ENCODE measurements at places on chromosomes 3 and 15. TPM values are rescaled to one million over a fixed set of nuclear protein-coding genes. Genes with fewer than 3 reads are reported as not detected.

CHDH gene
- total RNA-seq = 1.6 TPM

CRTC3 gene
- total RNA-seq = 13.0 TPM

LRIG1 gene
- 10.9 TPM for total RNA-seq

ADAMTSL3 gene
- 1.4 TPM for total RNA-seq

GRCh38 chr3:46609212-46609721 is 3.1 kb upstream of the FAM240A start:
- ATAC-seq = no peak

DNA sequence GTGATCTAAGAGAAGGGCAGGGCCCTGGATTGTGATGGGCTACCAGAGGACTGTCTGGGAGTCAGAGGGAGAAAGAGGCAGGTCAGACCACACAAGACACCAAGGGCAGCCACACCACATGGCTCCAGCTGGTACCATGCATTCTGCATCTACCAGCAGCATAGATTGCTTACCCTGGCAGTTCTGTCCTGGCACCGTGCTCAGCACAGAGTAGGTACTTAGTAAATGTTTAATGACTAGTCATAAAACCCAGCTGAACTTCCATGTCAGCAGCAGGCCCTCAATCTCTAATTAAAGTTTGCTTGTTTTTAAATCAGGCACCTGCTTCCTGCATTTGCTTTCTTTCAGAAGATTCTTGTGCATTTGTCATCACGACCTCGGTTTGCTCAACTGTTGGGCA is 77.3 kb upstream of the ATP2B2 start:
- ATAC-seq = no peak

- no peak for ATAC-seq
Observed at GRCh38 chr15:99507016-99507503, 58.7 kb upstream of the MEF2A start.

DNA sequence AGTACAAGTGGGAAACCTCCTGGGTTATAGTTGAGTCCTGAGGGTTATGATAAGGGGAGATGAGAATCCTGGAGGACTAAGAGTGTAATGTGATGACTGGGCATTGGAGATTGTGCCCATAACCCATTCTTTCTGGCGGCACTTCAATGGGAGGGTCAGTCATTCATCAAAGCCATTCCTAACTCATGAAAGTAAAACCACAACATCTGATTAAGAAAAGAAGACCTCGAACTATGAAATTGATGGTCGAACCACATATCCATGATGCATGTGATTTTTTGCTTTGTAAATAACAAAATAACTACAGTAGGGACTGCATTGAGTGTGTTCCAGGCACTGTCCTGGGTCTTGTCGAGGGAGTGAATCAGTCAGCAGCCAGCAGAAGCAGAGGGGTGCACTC is 215.1 kb downstream of the SHQ1 start:
- no peak for ATAC-seq

All from esophagus mucosa (tissue), 1 donor.